Hematopoietic multipotent progenitor cell treated with erythropoietin and hydrocortisone succinate and interleukin-3 and kit ligand, for 15 days (in vitro differentiated cells): ENCODE measurements at places on chromosomes 5 and 9.

DNA sequence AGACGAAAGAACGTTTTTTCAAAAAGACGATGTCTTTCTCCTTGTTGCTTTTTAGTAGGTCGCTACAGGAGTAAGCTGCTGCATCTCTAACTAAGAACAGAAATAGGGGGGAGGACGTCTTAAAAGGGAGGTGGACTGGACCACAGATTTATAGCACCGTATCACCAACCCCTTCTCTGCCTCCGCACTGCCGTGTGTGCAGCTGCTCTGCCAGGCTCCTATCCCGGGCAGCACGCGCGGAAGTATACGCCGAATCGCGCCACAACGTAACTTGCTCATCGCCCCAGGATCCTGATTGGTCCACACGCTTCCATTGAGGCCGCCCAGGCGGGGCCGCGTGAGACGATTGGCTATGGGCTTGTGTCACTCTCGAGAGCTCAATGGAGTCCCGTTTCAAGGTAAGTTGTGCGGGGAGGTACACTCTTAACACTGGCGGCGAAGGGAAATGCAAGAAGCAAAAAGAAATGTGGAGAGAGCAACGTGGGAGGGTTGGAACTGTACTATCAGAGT lies at the start of gene ELAVL2:
TSS of gene ELAVL2 (minus strand) at position 121 of the 510 bp plus-strand sequence. CDS start 64,006 bp downstream, outside the sequence.
- no peak for DNase-seq

DNA sequence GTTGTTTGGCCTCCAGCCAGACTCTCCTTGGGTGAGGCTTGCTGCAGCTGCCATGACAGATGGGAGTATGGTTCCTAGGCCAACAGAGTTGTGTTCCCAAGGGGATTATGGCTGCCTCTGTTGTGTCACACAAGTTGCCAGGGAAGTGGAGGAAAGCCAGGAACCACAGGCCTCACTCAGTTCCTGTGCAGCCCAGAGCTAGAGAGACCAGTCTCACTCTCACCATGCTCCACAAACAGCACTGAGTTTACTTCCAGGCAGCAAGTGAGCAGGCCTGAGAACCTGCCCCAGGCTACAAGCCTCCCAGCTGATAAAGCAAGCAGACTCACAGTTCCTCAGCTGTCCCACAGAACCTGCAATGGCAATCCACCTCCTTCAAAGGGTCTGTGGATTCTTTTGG lies 273.6 kb upstream of the TAS2R1 start:
- DNase-seq, result no peak

DNA sequence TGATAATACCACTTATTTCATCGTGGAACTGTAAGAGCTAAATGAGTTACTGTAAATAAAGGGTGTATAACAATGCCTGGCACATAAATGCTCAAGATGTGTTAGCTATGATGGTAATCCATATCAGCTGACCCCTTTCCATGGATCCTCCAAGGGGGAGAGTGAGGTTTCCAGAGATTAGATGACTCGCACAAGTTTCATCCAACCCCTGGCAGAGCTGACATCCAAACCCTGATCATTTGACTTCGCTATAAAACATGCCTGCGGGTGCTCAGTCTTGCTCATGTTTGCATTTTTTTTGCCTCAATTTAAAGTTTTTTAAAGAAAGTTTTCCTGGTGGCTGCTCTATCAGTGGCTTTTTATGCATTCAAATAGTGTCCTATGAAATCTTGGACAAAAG lies 145.7 kb upstream of the SMIM23 start:
- DNase-seq, result no peak

DNA sequence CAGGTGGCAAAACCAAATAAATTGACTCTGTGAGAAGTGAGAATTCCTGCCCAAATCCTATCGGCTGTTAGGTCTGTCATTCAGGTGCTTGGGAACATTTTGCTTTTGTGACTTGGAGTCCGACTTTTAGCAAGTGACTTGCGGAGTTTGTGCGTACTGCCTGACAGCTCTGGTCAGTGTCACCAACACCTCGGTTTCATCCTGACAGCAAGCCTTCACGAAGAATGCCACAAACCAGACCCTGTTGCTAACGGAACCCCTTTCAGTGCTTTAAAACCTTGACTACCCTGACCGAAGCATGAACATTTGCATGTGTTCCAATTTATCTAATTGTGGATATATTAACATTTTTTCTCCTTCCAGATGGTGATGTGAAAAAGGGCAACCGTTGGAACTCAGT lies 26.5 kb downstream of the LIX1 start:
- no peak for DNase-seq

GRCh38 chr5:139430015-139430414 lies 9.3 kb downstream of the DNAJC18 start:
- DNase-seq, result no peak

- DNase-seq, result no peak
Observed at GRCh38 chr5:130870691-130871090, 294.4 kb downstream of the HINT1 start.

DNA sequence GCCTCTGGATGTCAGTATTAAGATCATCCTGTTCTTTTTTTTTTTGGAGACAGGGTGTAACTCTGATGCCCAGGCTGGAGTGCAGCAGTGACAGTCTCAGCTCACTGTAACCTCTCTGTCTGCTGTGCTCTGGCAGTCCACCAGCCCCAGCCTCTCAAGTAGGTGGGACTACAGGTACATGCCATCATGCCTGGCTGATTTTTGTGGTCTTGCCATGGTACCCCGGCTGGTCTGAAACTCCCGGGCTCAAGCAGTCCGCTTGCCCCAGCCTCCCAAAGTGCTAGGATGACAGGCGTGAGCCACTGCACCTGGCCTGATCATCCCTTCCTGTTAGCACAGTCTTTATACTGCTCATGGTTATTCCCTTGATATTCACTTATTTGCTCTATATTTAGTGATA lies 3.5 kb downstream of the KDM4C start:
- no peak for DNase-seq

- DNase-seq, result peak; percentile 8
Observed at GRCh38 chr5:37723162-37723961, 116.5 kb downstream of the GDNF start.

GRCh38 chr9:20640331-20641187 lies 18.3 kb upstream of the MLLT3 start:
- peak; percentile 21 for DNase-seq

DNA sequence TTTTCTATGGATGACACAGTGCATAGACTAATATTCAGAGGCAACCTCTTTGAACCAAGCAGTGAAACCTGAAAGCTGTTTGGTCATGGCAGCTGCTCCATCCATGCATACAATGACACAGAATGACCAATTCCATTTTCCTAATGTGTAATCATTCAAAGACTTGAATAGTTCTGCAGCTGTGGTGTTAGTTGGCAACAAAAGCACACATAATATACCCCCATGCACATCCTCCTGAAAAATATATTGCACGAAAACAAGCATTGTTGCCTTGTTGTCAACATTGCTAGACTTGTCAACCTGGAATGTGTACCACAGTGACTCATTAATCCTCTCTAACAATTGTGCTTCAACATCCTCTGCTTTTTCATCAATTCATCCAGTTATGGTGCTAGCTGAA lies 71.0 kb upstream of the SEMA6A start:
- no peak for DNase-seq

GRCh38 chr5:170313344-170313743 lies 15.8 kb upstream of the LCP2 start:
- DNase-seq, result no peak

GRCh38 chr9:83800236-83801033 lies 17.1 kb downstream of the GKAP1 start:
- DNase-seq, result no peak

- DNase-seq, result peak; percentile 20
Observed at GRCh38 chr9:128275198-128276007, at the start of gene GOLGA2. Gene GOLGA2, minus strand, starts transcription at chr9:128276007. Its CDS starts 31 bp downstream, at chr9:128275976.
